ENCODE measurements at places on chromosomes 1 and 21. TPM values are rescaled to one million over a fixed set of nuclear protein-coding genes. Genes with fewer than 3 reads are reported as not detected.
A peak's percentile ranks its signal among the peaks of the same experiment; 100 is the strongest.

OR10J1 gene
- total RNA-seq, result not detected

DNA sequence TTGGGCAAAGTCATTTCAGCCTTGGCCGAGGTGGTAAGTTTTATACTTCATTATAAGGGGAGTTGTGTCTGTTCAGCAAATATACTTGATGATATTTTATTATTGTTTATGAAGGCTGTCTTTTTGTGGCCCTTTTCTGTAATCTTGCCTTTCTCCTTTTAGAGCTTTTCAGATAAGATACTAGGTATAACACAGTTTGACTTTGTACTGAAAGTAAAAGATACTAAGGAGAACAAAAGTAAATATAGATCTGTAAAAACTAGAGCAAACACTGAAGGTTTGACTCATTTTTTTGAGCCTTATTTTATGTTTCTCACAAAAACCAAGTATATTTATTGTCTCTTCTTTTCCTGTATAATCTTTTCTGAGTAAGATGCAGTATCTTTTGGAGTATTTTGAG lies 61.9 kb downstream of the KIF1B start:
- DNase-seq, result no peak

- no peak for DNase-seq
Measured at GRCh38 chr1:21579791-21580190, 70.6 kb downstream of the ALPL start.

PTPRC gene
- not detected for total RNA-seq

- DNase-seq, result no peak
Measured at GRCh38 chr1:100249155-100249536, 488 bp downstream of the DBT start.

DNA sequence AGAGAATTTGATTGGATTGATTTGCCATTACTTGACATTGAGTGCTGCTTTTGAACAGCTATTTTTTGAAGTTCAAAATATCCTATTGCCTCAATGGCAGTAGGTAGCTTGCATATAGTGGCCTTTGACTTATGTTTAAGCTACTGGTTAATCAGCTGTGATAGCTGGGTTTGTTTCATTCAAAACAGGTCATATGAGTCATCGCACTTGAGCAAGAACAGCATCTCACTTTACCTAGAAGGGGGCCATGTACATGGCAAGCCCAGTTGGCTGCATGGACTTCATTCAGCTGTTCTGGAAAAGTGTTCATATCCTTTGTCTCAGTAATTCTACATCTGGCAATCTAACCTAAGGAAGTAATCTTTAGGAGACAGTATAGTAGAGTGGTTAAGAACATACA lies 29.0 kb upstream of the ARID1A start:
- DNase-seq, result peak; percentile 71

F13B gene
- not detected for total RNA-seq

Data from MCF 10A (cell line).